ENCODE measurements at places on chromosomes 1 and 21. TPM values are rescaled to one million over a fixed set of nuclear protein-coding genes. Genes with fewer than 3 reads are reported as not detected.

Gene CD160
- total RNA-seq = 0.35 TPM

Gene TTC22
- total RNA-seq = 0.92 TPM

Gene ESPN
- 8.7 TPM for total RNA-seq

Gene CFAP57
- 0.14 TPM for total RNA-seq

Gene CELA3B
- total RNA-seq = not detected

Gene CD244
- total RNA-seq = not detected

Gene TUFT1
- total RNA-seq = 11.3 TPM

Gene DDX59
- total RNA-seq = 39.0 TPM

Gene SYTL1
- total RNA-seq = 6.4 TPM

Gene AKIRIN1
- total RNA-seq = 318 TPM

Gene CACNA1S
- total RNA-seq = not detected

Gene TFF2
- total RNA-seq = not detected

Gene EVA1C
- total RNA-seq = 3.3 TPM

Gene RCSD1
- 0.31 TPM for total RNA-seq

Gene FMOD
- not detected for total RNA-seq

Gene PDPN
- total RNA-seq = 108 TPM

Data from H7 (cell line).